SIG-M5 (cell line): ENCODE measurements at places on chromosomes 5 and 9.

GRCh38 chr9:96852676-96853075 is 1.6 kb downstream of the ZNF782 start:
- DNase-seq: no peak

DNA sequence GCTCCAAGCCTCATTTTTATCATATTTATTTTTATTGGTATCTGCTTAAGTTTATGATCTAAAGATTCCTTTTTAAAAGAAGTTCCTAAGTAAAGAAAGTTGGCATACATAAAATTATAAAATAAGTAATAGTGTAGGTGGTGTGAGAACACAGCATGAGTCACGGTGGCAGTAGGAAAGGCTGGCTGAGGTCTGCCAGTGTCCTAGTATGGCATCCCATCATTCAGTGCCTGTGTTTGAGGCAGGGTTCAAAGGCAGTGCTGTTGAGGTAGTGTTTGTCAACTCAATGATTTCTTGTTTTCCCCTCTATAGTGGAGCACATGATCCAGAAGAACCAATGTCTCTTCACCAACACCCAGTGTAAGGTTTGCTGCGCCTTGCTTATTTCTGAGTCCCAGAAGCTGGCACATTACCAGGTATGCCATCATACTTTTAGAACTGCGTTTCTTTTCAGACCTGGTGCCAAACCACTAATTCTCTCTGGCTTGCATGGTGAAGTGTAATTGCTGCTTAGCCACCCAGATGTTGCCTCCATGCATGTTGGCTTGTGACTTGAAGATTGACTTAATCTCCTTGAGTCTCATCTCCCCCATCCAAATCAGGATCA is 18.4 kb downstream of the ZNF346 start:
- no peak for DNase-seq

GRCh38 chr5:89425062-89425461 is 542.1 kb upstream of the MEF2C start:
- no peak for DNase-seq

GRCh38 chr5:93305984-93306383 is 275.0 kb downstream of the NR2F1-AS1 start:
- DNase-seq: no peak

- DNase-seq: no peak
Observed at GRCh38 chr9:91682806-91683205, 259.2 kb upstream of the NFIL3 start.

GRCh38 chr9:98075332-98075805 is 18.8 kb downstream of the NANS start:
- DNase-seq: no peak

GRCh38 chr5:181207960-181208253 is 2.9 kb upstream of the TRIM7 start:
- DNase-seq: no peak

- DNase-seq: no peak
Observed at GRCh38 chr9:126423142-126423915, 96.7 kb downstream of the MVB12B start.

GRCh38 chr5:155822177-155822576 is 504.8 kb upstream of the SGCD start:
- DNase-seq: no peak

DNA sequence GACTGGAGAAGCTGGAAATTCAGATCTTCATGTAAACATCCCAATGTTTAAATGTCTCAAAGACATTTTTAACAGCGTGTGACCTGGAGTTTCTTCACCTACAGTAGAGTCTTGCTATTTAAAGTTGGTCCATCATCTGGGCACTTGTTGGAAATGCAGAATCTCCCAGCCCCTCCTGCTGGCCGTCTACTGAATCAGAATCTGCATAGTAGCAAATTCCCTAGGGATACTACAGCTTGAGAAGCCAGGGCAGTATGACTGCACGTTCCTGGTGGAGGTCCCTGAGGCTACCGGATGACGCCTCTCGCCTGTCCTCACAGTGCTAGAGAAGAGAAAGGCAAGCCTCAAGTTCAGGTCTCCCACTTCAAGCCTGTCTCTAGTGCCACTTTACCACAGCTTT is 15.7 kb downstream of the SAP30L start:
- no peak for DNase-seq

- no peak for DNase-seq
Observed at GRCh38 chr9:94812343-94812742, 85.8 kb downstream of the AOPEP start.
